Natural killer cell treated with Interleukin-12 subunit alpha and Interleukin-12 subunit beta and Interleukin-15 and Interleukin-18, amount 100 ng/mL, for 72 hours (primary cell): ENCODE measurements at places on chromosomes 6 and 20. TPM values are rescaled to one million over a fixed set of nuclear protein-coding genes. Genes with fewer than 3 reads are reported as not detected.

DNA sequence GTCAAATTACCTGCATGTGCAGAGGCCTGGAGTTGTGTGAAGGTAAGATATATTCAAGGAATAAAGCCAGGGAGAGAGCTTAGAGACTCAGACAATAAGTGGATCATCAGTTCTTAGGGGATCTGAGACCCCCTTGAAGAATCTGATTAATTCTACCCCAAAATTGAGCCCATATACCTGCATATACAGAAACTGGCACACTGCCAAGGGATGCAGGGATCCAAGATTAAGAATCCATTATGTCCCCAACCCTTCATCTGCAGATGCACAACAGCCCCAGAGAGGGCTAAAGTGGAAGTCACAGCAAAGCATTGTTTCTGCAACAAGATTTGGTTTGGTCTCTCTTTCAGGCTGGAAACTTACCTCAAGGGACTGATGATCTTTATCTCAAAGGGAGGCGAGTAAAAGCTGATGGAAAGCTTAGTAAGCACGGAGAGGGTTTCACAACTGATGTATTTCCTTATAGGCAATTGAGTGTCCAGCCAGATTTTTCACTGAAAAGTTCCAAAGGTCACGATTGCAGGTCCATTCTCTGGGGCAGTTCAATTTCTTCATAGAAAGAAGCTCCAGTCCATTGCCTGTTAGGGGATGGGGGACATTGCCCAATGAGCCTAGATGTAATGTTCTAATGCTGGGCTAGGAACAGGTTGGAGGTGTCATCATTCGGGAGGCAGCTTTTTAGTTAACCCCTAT, 20.9 kb upstream of the STK35 start:
- H3K4me1 ChIP-seq, result no peaks in the 10 kb centered on the region
- H3K27ac ChIP-seq, result no peak overlapping the region
- peaks cover 39% of the 10 kb centered on the region for H3K27me3 ChIP-seq
- no peaks in the 10 kb centered on the region for H3K36me3 ChIP-seq
- H3K4me3 ChIP-seq, result no peak overlapping the region

DNA sequence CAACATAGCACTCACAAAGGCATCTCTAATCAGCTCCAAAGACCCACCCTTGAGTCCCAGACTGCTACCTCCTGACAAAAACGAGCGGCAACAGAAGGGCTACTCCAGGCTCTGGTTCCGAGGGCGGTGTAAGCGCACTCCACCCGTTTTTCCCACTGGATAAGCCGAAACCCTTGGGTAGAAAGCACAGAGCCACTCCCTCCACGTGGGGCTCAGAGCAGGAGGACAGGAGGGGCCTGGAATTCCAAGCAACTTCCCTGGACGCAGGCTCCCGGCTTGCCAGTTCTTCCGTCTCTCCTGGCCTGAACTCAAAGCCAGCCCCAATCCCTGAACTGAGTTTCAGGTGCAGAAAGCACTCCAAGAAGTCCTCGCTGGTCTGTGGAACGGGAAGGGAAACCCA, 7.4 kb downstream of the GMEB2 start:
- H3K27ac ChIP-seq, result no peak overlapping the region
- H3K4me3 ChIP-seq, result no peak overlapping the region
- peaks cover 11% of the 10 kb centered on the region for H3K4me1 ChIP-seq
- H3K36me3 ChIP-seq, result peaks cover 6% of the 10 kb centered on the region

- H3K4me1 ChIP-seq, result peaks cover 2% of the 10 kb centered on the region
- DNase-seq, result no peak
- no peaks in the 10 kb centered on the region for H3K27me3 ChIP-seq
These were observed 16.9 kb upstream of the SNAI1 start for GRCh38 chr20:49965781-49966305.

- peaks cover 4% of the 10 kb centered on the region for H3K4me1 ChIP-seq
- H3K27me3 ChIP-seq, result no peaks in the 10 kb centered on the region
- DNase-seq, result no peak
- no peak overlapping the region for H3K4me3 ChIP-seq
These were observed 53.6 kb downstream of the CDS2 start for GRCh38 chr20:5180421-5180820.

GRCh38 chr6:53581856-53582255, 37.0 kb upstream of the GCLC start:
- DNase-seq, result no peak
- no peak overlapping the region for H3K27ac ChIP-seq
- no peaks in the 10 kb centered on the region for H3K36me3 ChIP-seq

GRCh38 chr20:63791497-63792156, 39.4 kb downstream of the ZBTB46 start:
- H3K36me3 ChIP-seq, result no peaks in the 10 kb centered on the region
- peak; percentile 44 for DNase-seq
- peaks cover 3% of the 10 kb centered on the region for H3K27me3 ChIP-seq
- no peak overlapping the region for H3K4me3 ChIP-seq

- H3K4me3 ChIP-seq, result no peak overlapping the region
- no peak overlapping the region for H3K27ac ChIP-seq
- no peaks in the 10 kb centered on the region for H3K4me1 ChIP-seq
- DNase-seq, result no peak
- H3K27me3 ChIP-seq, result no peaks in the 10 kb centered on the region
- H3K36me3 ChIP-seq, result peaks cover 5% of the 10 kb centered on the region
These were observed 360.7 kb upstream of the ZFP64 start for GRCh38 chr20:52552181-52552872.

DNA sequence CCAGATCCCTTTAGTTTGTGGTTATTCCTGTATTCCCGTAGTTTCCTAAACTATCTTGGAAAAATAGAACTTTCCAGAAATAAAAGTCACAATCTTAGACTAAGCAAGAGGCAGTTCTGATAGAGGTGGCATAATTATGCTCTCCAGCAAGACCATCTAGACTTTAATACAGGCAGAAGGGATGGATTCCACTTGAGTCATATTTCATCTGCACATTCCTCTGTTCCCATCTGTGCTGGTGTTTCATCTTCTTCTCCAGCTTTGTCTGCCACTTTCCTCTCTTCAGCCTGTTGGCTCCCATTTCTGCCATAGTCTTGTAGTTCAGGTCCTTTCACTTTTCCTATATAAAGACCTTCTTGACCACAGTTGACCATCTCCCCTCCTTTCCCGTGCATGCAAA, 102.9 kb downstream of the SOBP start:
- no peak overlapping the region for H3K4me3 ChIP-seq
- H3K27me3 ChIP-seq, result peaks cover 31% of the 10 kb centered on the region
- no peak overlapping the region for H3K27ac ChIP-seq
- no peaks in the 10 kb centered on the region for H3K4me1 ChIP-seq

GRCh38 chr6:169048865-169049205, 204.8 kb downstream of the THBS2 start:
- no peaks in the 10 kb centered on the region for H3K4me1 ChIP-seq
- H3K27ac ChIP-seq, result no peak overlapping the region
- DNase-seq, result no peak
- no peak overlapping the region for H3K4me3 ChIP-seq
- no peaks in the 10 kb centered on the region for H3K36me3 ChIP-seq

DNA sequence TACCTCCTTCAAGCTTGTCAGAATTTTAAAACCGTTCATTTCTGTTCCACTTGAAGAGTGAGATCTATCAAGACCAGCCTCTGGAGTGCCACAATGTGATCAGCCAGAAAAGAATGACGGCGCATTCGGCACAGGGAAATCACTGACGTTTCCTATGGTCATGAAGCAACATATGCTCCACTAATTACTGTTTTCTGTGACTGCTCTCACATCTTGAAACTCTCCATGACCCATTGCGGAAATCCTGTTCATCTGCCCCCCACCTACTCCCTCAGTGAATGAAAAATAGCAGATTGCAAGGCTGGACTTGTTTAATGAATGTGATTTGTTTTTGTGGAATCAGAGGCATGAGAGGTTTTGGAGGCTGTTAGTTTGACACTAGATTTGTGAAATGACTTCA, 53.2 kb downstream of the SAMD5 start:
- DNase-seq, result no peak
- H3K4me3 ChIP-seq, result no peak overlapping the region
- H3K27ac ChIP-seq, result no peak overlapping the region

- no peaks in the 10 kb centered on the region for H3K36me3 ChIP-seq
- no peak overlapping the region for H3K27ac ChIP-seq
- H3K4me1 ChIP-seq, result no peaks in the 10 kb centered on the region
- no peaks in the 10 kb centered on the region for H3K27me3 ChIP-seq
- no peak for DNase-seq
These were observed 294.2 kb upstream of the RSPO3 start for GRCh38 chr6:126824226-126824625.

DNA sequence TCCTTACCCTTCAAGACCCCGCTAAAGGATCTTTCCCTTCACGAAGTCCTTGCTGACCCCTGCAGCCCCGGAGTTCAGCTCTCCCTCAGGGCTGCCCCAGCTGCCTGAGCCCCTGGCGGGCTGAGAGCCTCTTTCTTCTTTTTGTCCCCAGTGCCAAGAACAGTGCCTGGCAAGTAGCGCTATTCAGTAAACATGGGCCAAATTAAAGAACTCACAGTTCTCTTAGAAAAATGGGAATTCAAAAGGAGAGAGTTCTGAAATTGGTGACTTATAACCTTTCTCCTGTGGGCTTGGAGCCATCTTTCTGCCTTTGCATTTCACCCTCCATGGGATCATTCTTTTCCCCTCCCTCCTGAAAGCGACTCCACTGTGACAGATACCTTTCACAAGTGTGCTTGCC, 227.2 kb downstream of the TMEM242 start:
- no peak for DNase-seq
- H3K27me3 ChIP-seq, result no peaks in the 10 kb centered on the region

DNA sequence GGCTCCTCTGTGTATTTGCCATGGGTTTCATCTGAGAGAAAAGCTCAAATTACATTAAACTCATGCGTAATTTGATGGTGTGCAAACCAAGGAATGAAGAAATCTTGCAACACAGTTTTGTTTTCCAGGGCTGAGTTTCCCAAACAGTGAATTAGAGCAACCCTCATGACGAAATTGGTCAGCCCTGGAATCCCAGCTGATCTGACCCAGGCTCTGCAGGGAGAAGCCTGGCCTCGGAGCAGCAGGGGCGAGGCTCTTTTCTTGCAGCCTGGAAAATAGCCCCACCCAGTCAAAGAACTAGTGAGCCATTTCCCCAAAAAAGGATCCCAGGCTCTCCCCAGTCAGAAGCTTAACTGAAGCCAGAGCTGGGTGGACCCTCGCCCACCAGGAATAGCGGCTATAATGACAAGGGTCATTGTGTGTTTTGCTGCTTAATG, 107.3 kb upstream of the SNX9 start:
- no peak overlapping the region for H3K27ac ChIP-seq
- H3K4me3 ChIP-seq, result no peak overlapping the region
- H3K27me3 ChIP-seq, result peaks cover 14% of the 10 kb centered on the region
- no peaks in the 10 kb centered on the region for H3K36me3 ChIP-seq

DNA sequence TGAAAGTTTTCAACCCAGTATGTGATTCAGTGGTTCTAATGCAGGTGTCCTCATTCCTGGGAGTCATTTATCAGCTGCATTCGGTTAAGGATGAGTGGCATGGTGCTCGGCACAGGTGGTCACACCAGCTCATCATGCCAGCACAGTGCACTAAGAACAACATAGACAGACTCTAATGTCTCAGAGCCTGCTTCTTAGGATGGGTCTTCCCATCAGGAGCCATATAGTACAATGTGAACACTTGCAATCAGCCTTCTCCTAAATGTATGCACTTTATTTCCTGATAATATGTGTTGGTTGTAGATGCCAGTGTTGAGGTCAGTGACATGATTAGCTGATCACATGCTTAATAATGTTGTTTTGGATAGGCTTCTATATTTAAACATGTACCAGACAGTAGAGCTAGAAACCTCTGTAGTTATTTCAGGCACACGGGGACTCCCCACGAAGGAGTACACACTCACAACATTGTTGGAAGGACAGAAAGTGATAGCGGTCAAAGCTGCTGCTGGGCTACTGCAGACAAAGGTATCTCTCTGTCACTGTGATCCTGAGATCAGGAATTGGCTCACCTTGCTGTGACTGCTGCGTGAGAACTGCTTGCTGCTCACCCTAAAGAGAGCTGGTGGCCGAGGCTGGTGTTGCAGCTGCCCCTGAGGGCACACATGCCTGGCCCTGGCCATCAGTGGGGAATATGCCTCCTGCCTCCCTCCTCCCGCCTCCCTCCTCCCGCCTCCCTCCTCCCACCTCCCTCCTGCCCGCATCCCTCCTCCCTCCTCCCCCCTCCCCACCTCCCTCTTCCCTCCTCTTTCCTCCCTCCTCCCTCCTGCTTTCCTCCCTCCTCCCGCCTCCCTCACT, 195.4 kb downstream of the SMOC2 start:
- H3K27ac ChIP-seq, result no peak overlapping the region
- H3K4me1 ChIP-seq, result no peaks in the 10 kb centered on the region
- no peak for DNase-seq

Gene C20orf141
- not detected for total RNA-seq

Gene R3HDML
- not detected for total RNA-seq

Gene DEFB124
- total RNA-seq, result not detected

Gene B3GALT4
- total RNA-seq, result 10.1 TPM

Gene PKIB
- total RNA-seq, result not detected

Gene UCKL1
- 32.6 TPM for total RNA-seq

Gene C4B
- total RNA-seq, result 3.4 TPM

Gene OR2B6
- total RNA-seq, result not detected

Gene ADGRF4
- total RNA-seq, result not detected
